T47D (cell line): ENCODE measurements at places on chromosomes 1 and 21.

DNA sequence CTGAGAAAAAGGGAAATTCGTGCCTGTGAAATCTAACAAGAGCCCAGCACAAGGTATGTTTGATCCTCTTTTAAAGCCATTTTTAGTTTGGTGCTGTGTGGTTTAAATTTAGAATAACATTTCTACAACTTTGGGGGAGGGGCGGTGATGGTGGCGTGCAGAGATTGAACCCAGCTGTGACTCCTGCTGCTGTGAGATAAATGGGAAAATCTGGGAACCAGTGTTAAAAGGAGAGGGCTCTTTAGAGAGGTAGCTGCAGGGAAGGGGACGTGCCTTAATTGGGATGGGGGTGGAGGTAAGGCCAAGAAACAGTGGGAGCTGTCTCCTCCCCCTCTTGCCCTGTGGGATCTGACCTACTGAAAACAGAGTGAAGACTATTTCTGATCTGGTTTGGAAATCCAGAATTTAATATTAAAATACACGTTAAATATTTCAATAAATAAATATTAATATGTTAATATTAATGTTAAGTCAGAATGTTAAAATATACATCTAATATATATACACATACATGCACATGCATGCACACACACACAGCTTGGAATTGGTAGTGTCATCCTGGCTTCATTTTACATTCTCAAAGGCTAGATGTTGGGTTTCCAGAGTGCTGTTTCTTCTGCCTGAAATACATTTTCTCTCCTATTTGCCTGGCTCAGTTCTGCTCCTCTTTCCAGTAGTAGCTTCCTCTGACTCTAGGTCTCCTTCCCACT is 30.1 kb upstream of the DNAJC6 start:
- DNase-seq: no peak

- no peak for DNase-seq
These were observed 48.9 kb downstream of the CHML start for GRCh38 chr1:241591317-241591716.

- no peak for DNase-seq
These were observed 15.1 kb upstream of the TAS1R2 start for GRCh38 chr1:18874600-18874999.

DNA sequence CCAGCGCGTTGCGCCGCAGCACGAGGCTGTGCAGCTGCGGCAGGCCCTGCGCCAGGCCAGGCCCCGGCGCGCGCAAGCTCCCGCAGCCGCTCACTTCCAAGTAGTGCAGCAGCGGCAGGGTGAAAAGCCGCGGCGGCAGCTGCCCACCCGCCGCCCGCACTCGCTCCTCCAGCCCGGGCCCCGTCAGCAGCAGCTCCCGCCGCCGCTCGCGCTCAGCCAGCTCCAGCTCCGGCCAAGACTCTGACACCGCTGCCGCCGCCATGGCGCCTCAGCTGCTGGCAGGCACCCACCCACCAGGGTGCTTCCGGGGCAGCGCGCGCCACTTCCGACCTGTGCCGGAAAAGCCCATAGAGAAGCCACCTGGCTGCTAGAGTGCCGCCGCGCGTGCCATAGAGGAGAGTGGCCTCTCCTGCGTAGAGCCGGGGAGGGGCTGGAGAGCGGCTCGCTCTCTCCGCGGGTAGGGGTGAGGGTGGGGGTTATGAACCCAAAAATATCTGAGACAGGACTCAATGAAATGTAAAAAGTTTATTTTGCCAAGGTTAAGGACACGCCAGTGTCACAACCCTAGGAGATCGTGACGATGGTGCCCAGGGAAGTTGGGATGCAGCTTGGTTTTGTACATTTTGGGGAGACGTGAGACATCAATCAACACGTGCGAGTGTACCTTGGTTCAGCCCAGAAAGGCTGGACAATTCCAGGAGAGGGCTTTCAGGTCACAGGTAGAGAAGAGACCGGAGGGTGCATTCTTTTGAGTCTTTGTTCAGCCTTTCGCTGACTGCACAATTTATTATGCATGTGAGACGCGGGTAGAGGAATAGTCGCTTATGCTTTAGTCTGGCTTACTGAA is at the start of gene LRRC47:
Gene LRRC47 (minus strand): TSS at position 284 of the 847 bp plus-strand sequence. CDS start 22 bp downstream, at position 262.
- DNase-seq: peak; percentile 92

DNA sequence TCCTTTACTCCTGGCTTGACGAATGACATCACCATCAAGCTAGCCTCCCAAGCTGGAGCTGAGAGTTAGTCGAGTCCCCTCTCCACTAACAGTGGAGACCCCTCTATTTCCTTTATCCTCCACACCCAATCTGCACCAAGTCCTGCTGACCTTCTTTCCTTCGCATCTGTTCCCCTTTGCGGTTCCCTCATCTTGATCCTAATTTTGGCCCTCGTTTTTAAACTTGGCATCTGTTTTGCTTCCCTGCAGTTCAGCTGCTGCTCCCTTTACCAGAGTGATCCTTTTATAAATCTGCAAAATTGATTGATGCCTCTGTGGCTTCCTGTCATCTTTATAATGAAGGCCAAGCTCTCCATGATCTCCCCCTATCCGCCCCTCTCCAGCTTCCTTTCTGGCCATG is 49.0 kb upstream of the TSPAN2 start:
- no peak for DNase-seq

- DNase-seq: no peak
These were observed 45.7 kb downstream of the CAPZB start for GRCh38 chr1:19439464-19440171.

DNA sequence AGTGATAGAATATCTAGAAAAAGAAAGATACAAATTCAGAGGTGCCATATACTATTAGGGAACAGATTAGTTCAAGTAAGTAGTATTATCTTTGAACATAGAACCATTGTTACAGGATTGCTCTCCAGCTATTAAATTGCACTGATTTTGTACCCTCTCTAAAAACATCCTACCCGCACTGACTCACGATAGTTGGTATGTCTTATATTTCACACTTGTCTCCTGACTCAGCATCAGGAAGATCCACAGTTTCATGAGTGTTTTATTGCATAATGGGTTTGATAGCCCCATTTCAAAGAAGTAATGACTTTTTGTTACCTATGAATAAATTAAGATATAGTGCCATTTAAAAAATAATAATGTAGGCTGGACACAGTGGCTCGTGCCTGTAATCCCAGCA is 6.0 kb downstream of the TATDN3 start:
- DNase-seq: no peak

GRCh38 chr1:78052685-78053405 is 7.1 kb downstream of the GIPC2 start:
- DNase-seq: no peak

GRCh38 chr1:178684542-178685000 is 40.5 kb upstream of the RALGPS2 start:
- no peak for DNase-seq

DNA sequence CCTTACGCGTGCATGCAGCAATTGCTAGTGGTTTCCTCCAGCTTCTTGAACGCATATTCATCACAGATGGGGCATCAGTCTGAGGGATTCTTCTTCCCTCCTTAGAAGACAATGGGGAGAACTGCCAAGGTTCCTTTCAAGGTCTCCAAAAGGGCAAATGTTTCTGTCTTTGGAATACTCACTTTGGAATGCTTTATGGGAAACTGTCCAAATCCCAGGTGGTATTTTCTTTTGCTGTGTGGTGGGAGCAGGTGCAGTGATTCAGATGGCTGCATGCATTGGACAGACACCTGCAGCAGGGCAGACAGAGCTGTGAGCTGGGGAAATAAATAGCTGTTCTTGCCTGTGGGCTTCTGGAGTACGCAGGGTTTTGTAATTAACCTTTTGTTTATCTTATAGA is 40.5 kb downstream of the URB2 start:
- no peak for DNase-seq

- DNase-seq: peak; percentile 26
These were observed 9.0 kb downstream of the NSL1 start for GRCh38 chr1:212782422-212783154.

GRCh38 chr1:160162931-160163330 is 11.5 kb downstream of the ATP1A4 start:
- no peak for DNase-seq

DNA sequence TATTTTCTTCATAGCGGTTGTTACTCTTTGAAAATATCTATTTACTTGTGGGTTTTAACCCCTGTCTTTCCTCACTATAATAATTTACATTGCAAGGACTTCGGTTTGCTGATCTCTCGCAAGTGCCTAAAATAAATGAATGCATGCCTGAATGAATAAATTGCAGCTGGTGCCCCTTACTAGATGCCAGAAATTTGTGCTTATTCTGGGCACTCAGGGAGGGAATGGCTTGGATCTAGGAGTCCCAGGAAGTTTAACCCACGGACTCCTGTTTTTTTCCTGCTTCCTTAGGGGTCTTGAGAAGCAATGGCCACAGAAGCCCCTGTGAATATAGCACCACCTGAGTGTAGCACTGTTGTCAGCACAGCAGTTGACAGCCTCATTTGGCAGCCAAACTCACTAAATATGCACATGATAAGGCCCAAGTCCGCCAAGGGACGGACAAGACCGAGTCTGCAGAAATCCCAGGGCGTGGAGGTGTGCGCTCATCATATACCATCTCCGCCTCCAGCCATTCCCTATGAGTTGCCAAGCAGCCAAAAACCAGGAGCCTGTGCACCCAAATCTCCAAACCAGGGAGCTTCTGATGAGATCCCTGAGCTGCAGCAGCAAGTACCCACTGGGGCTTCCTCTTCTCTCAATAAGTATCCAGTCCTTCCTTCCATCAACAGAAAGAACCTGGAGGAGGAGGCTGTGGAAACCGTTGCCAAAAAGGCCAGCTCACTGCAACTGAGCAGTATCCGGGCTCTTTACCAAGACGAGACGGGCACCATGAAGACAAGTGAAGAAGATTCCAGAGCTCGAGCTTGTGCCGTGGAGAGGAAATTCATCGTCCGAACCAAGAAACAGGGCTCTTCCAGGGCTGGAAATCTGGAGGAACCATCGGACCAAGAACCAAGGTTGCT is 4.2 kb upstream of the PLA2G2C start:
- DNase-seq: no peak

- DNase-seq: no peak
These were observed 14.7 kb downstream of the ARID4B start for GRCh38 chr1:235313262-235313661.

DNA sequence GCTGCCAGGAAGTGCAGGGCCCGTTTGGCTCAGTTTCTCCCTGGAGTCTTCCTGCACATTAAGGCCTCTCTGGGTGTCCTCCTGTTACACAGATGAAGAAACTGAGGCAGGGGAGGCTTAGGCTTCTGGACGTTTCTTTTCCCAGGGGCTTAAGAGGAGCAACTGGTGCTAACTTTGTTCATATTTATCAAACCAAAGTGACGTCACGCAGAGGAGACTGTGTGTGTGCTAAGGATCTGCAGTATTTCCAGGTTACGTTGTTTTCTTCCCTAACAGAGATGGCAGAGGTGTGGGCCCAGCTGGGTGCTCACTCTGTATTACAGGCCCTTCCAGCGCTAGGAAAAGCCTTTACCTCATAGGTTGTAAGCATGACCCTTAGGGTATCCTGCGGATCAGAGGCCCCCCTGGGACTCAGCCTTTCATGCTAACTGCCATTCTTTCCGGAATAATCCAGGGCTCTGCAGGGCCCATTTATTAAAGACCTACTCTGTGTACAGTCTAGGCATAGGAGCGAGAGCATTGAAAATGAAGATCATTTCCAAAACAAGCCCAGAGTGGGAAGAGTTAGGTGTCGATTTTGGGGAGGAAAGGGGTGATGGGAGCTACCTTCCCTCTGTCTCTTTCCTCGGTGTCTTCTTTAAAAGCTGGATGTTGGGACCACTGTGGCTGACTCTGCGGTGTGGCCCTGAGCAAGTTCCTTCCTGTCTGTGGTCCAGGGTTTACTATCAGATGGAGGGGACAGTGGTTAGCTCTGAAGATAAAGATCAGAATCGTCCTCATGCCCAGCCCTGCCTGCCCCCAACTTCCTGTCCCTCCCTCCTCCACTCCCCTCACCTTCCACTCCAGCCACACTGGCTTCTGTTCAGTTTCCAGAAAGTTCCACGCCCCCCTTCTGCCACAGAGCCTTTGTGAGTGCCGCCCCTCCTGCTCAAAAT is 4.6 kb downstream of the AGTRAP start:
- DNase-seq: no peak

DNA sequence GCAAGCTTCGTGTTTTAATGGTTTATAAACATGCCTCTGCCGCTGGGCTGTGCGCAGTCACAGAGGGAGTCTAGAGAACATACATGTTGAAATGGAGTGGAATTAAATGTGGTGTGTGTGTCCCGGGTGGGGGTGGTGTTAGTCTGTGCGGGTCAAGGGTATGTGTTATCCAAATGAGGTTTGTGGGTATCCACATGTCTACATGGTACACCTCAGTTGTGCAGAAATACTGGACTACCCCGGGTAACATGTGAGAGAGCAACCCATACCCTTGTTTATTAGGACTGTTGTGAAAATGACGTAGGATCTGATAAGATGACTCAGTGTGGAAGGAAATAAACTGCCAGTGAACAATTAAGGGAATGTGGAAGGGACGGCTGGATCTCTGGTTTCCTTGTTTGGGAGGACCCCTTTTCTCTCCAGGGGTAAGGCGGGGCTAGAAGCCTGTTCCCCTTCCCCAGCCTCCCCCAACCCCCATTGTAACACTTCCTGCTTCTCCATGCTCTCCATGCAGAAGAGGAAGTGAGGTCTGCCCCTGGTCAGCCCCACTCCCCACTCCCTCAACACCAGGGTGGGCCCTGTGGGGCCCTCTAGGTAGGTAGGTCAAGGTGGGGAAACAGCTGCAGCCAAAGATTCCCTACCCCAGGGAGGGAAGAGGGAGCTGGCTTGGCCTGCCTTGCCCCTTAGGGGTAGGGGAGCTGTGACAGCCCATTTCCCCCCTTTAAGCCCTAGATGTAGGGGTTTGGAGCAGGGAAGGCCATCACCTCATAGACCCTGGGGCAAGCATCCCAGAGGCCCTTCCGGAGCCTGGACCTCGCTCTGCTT is 690 bp downstream of the EPS8L3 start:
- no peak for DNase-seq
